ENCODE measurements at places on chromosomes 2 and 18. TPM values are rescaled to one million over a fixed set of nuclear protein-coding genes. Genes with fewer than 3 reads are reported as not detected.

DNA sequence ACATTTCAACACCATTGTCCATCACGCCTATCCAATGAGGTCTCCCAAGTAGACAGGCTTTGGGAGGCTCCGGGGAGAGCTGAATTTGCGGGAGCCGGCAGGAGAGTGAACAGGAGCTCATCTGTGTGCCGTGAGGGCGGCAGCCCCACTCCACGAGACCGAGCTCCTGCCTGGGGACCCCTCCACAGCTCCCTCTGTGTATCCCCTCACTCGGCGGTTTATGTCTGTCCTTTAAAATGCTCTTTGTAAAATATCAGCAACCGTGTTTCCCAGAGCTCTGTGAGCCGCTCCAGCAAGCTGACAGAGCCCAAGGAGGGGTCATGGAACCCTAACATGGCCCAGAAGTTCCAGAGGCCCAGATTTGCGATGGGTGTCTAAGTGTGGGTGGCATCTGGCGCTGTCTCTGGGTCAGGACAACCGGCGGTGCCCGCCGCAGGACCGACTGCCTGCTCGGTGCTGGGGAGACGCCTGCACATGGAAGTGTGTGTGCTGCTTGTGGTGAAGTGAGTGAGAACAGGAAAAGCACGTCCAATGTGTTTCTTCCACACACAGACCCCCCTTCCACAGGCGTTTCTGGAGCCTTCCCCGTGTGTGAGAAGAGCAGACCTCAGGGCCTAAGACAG lies 34.8 kb downstream of the SLC66A2 start:
- DNase-seq = no peak

- DNase-seq = no peak
These were observed 334.5 kb downstream of the ARHGAP15 start for GRCh38 chr2:143463719-143464118.

DNA sequence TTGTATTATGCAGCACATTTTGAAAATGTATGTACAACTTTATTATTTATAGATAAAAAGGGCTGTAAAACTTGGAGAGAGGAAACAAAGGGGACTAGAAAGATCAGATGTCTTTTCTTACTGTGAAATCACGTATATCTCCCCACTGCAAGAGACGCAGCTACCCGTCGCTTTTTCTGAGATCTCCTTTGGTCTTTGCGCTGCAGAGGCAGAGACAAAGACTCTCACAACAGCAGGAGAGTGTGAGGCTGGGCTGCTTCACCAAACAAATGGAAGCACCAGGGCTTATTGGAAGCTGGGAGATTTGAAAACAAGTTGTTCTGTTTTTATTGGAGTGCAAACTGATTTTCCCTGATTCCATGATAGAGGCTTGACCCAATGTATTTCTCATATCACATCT lies 129.0 kb upstream of the PARD3B start:
- no peak for DNase-seq

- no peak for DNase-seq
These were observed 60.8 kb downstream of the KIAA2012 start for GRCh38 chr2:202133909-202134265.

GRCh38 chr2:109242654-109243331 lies 113.8 kb downstream of the SH3RF3 start:
- DNase-seq = peak; percentile 91

DNA sequence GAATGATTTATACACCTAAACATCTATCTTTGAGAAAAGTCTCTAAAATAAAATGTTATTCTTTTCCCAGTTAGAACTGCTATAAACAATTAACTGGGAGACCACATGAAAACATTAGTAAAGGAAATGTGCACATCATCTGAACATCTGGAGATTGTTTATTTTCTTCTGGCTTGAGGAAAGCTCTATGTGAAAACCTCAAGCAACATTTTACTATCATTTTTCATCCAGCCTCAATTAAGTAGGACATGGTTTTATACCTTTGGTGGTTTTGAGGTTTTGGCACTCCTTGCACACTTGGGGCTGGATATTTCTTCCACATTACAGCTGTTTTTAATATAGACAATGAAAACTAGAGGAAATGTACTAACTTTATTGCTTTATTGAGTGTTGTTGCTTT lies 609.5 kb upstream of the SLC8A1 start:
- peak; percentile 2 for DNase-seq

The WBP1 gene
- 65.4 TPM for total RNA-seq

DNA sequence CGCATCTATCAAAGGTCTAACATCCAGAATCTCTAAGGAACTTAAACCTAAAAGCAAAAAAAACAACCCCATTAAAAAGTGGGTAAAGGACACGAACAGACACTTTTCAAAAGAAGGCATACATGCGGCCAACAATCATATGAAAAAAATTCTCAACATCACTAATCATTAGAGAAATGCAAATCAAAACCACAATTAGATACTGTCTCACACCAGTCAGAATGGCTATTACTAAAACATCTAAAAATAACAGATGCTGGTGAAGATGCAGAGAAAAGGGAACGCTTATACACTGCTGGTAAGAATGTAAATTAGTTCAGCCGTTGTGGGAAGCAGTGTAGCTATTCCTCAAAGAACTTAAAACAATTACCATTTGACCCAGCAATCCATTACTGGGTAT lies 38.0 kb downstream of the PPP3R1 start:
- no peak for DNase-seq

Data from LHCN-M2 (cell line).